ENCODE measurements at places on chromosomes 5 and 9.

GRCh38 chr9:1200847-1201251, 150.7 kb downstream of the DMRT2 start:
- no peak for DNase-seq

GRCh38 chr9:29208670-29209069, 1635.4 kb upstream of the C9orf72 start:
- no peak for DNase-seq

DNA sequence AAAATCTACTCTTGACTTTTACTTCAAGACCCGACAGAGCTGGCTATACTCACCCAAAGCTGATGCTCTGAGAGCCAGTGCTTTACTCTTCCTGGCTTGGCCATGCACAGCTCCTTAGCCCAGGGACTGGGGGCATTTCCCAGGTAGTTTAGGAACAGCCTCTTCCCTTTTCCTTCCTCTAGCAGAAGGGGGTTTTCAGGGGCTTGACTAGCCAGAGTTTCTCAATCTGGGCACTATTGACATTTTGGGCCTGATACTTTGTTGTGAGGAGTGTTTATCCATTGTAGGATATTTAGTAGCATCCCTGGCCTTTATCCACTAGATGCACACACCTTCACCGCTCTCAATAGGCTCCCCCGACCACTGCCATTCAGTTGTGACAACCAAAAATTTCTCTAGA, 50.0 kb upstream of the RFX3 start:
- no peak for DNase-seq

GRCh38 chr5:86143837-86144236, 473.9 kb upstream of the COX7C start:
- DNase-seq, result no peak

- no peak for DNase-seq
These were observed 76.0 kb downstream of the VAV2 start for GRCh38 chr9:133916159-133916541.

DNA sequence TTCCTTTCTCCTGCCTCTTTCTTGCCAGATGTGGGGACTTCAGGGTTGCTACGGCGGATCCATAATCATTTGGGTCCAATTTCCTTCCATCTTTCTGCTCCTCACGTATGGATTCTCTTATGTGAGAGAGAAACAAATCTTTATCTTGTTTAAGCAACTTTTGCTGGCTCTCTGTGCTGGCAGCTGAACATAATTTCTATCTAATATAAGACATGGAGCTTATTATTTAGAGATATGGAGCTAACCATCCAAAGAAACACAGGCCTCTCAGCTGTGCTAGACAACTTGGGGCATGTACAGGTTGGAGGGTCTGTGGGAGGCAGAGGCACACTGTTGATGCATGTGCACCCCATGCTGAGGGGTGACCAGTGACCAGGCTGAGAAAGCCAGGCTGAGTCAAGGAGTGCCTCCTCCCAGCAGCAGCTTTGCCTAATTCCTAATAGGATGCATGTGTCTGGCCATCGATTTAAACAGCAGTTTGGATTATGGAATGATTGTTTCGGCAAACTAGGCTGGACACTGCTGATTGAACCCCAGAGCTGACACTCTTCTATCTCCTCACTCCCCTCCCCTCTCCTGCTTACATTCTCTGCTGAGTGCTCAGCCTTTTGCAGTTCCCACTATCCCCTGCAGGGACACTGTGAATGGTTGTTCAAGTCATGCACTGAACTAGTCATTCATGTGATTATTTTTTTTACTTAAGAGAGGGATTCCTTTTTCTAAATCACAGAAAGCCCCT, 195.8 kb downstream of the ERCC6L2 start:
- DNase-seq, result no peak

GRCh38 chr9:78121488-78121887, 89.9 kb upstream of the GNAQ start:
- no peak for DNase-seq

DNA sequence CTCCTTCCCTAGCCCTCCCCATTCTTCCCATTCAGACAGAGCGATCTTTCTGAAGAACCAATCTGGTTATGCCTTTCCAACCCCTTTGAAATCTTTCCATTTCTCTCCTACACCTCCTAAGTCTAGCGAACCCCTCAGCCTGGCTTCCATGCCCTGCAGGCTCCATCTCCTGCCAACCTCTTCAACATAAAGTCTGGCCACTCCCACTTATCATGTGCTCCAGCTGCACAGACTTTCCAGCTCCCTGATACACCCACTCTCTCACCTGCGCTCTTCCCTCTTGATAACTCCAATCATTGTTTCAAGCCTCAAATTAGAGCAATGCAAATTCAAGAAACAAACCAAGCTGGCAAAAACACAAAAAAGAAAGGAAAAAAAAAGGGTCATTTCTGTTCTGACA, 3.8 kb upstream of the ORM1 start:
- no peak for DNase-seq

DNA sequence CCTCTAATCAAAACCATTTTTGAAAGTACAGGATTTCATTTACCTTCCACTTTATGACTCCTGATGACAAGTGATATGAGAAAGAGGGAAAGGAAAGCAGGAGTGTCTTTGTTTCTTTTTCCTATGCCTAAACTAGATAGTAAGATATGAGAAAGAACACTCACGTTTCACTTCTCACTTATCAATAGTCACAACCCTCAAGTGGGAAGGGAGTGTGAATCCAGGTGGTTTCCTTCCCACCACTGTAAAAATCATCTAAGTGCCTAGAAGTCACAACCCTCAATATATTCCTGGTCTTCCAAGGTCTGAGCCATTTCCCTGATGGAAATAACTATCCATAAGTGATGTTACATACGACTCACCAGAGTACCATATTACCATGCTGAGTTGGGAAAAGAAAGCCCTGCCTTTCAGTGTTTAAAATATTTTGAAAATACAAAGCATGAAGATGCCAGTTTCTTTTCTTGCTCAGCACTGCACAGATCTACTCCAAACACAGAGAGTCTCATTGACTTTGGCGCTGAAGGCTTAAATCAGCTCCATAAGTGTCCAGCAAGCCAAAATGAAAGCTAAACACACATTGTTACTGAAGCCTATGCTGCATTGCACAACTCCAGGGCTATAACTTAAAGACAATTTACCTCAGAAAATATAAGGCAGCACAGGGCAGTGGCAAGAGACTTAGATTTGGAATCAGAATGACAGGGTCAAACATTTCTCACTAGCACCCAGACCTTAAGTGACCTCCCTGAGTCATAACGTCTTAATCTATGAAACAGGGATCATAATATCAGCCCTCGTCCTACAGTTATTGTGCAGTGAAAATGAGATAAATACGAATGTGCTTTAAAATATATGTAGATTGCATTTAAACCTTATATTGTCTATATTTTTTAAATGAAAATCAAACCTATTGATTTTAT, 301.2 kb downstream of the KIAA0825 start:
- DNase-seq, result no peak

All from T-helper 22 cell (primary cell).